ENCODE measurements at places on chromosomes 11 and 22. TPM values are rescaled to one million over a fixed set of nuclear protein-coding genes. Genes with fewer than 3 reads are reported as not detected.

The MS4A14 gene
- 0.16 TPM for polyA plus RNA-seq

The TRIM49 gene
- polyA plus RNA-seq, result not detected

The LRRC4C gene
- polyA plus RNA-seq, result 0.26 TPM

The FAT3 gene
- polyA plus RNA-seq, result 0.07 TPM

DNA sequence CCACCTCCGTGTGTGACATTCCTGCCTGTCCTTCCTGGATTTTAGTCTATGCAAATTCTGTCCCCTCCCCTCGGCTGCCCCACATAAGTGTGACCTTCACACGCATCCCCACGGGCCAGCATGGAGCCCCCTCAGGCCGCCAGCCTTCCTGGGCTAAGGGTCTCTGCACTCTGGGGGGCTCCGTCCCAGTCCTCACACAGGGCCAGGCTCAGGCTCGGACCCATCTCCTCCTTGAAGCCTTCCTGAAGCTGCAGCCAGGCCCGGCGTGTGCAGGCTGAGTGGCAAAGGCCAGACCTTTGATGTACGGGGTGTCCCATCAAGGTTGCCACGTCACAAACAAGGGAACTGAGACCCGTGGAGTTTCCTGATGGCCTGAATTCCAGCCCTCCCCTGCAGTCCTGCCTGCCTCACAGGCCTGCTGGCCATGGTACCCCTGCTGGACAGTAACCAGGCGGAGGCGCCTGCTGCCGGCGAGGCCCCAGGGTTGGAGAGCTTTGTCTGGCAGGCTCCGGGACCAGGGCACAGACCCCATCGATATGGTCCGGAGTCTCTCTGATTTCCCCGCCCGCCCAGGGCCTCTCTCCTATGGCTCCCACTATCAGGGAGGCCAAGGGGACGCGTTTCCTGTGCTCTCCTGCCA lies 791.7 kb downstream of the BRD1 start:
- DNase-seq, result no peak

- DNase-seq, result peak; percentile 52
Measured at GRCh38 chr11:123478352-123478987, 48.4 kb downstream of the GRAMD1B start.

- no peak for DNase-seq
Measured at GRCh38 chr11:68173926-68174325, 39.2 kb downstream of the KMT5B start.

GRCh38 chr22:27213766-27214581 lies 556.6 kb downstream of the MIAT start:
- peak; percentile 70 for DNase-seq
